ENCODE measurements at places on chromosomes 16 and 17.

DNA sequence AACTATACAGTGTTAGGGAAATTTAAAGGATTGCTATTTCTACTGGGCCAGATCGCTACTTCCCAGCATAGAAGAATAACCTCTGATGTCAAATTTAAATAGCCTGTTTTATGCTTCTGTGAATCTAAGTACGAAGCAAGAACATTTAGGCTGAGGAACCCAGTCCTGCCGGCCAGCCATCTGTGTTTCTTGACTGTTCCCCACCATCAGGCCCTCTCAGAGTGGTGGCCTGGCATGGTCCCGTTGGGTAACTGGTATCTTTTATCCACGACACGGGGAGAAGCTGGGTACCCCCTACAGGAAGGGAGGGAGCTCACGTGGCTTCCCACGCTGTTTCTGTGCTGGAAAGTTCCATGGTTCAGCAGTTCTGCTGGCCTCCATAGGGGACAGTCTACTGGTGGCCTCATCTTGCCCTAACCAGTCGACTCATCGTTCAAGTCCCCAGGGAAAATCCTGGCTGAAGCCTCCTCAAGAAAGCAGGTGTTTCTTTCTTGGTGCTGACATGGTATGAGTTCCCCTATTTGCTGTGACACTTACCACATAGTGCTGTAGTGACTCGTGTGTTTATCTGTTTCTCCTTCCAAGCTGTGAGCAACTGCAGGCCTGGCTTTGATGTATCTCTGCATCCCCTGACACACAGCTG is 201.7 kb upstream of the NLRP1 start:
- no peak for DNase-seq

DNA sequence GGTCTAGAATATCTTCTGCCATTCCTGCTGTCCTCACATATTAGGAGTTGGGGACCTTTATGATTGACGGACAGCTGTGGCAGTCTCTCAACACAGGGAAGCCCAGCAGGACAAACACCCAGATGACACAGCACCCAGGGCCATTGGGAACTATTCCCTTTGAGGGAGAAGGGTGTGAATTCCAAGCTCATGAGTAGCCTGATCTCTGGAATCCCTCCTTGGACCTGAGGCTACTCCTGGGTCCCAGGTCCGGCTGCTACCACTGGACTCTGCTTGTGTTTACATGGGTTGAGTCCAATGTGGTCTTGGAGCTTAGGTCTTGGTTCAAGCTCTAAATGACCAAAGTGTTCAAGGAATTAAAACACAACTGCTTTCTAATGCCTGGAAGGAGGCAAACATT is 78.9 kb downstream of the SLC6A2 start:
- DNase-seq = no peak

DNA sequence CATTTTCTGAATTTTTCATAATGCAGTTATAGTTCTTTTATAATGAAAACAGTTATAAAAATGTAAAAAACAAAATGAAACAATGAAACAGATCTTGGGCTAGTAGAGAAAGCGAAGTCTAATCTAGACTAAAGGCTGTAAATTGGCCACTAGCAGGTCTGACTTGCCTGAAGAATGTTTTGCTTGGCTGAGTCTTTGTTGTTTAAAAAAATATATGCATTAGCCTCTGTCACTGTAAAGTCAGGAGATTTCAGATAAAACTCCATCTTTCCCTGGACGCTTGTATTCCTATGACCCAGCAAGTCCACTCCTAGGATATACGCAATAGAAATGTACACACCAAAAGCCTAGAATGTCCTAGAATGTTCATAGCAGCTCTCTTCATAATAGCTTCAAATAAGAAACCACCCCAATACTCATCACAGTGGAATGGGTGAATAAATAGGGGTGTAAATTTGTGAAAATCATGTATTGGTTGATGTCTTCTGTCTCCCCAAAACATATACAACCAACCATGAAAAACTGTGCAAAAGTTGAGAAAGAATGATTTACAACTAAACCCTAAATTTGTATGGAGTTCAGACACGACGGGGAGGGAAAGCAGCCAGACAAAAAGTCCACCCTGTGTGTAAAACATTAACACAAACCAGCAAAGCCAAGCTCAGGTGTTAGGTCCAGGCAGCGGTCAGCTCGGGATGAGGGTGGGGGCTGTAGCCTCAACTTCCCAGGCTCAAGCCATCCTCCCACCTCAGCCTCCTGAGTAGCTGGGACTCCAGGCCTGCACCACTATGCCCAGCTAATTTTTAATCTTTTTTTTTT is 37.7 kb upstream of the MEAK7 start:
- no peak for DNase-seq

DNA sequence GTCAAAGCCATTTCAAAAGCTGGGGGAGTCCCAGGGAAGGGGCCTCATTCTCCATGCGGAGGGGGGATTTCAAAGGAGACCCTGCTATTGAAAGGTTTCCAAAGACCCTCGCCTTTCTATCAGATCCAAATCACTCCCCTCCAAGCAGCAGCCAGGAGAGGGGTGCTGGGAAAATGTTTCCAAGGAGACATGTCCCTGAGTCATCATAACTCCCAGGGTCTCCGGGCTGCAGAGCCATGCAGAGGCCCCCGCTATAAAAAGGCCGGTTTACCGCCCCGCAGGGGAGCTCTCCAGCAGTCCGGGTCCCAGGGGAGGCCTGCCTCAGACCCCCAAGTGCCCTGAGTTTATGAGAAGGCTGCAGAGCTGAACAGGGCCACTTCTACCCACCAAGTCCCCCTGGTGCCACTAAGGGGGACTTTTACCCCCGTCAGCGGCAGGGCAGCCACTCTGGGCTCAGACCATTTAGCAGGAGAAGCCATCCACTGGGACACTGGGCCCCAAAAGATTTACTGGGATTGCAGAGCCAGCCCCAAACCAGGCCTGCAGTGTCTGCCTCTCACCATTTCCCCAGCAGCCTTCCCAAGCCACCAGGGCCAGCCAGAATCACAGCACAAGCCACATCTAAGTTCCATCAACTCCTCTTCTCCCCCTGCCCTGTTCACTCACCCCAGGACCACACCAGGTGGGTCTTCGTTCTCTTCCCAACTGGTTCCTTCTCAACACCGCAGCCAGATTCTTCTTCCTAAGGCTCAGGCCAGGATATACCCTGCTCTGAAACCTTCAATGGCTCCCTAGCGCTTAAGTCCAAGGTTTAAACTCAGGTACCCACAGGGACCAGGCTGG is 234.4 kb downstream of the ZNF423 start:
- DNase-seq = no peak

DNA sequence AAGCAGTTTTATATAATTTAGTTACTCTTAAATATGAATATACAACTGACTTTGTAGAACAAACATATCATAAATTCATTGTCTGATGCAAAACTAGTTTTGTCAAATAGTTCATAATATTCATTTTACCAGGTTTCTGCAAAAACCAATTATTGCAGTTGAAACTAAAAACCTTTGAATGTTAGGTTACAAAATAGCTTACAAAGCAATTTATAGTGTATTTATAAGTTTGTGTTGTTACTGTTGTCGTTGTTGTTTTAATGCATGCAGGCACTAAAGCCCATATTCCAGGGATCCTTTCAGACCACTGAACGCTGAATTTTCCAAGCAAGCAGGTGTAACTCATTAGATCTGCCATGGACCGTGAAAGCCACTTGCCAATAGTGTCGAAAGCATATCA is 427.6 kb downstream of the ZFHX3 start:
- no peak for DNase-seq

DNA sequence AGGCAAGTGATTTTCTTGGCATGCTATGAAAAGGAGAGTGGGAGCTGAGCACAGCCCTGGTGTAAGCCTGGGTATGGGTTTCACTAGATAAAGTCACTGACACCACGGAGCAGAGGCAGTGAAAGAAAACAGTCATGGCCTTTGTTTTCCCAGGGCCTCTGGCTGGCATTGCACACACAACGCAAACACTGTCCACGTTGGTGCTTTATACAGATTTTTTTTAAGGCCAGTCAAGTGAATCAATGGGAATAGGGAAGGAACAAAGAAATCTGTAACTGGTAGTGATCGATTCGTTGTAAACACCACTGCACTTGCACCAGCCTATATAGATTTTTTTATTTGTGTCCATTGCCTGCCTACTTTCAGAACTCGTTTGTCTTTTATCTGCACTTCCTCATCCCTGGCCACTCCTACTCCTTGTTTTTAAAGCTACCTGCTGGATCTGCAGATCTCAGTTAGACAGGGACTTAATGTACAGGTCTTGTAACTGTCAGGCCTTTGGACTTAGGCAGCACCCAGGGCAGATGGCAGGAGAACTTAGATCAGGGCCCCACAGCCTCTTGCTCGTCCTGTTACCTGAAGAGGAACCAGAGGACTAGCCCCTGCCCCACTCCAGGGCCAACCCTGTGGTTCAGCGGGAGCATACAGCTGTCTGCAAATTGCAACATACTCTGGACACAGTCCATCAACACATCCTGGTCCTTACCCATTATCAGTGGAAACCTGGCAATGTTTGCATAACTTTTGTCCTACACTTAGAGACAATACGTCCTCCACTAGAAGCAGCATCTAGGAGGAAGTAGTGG is 10.6 kb upstream of the TMIGD1 start:
- DNase-seq = no peak

GRCh38 chr17:83203472-83204221 is 124.2 kb downstream of the METRNL start:
- DNase-seq = no peak

DNA sequence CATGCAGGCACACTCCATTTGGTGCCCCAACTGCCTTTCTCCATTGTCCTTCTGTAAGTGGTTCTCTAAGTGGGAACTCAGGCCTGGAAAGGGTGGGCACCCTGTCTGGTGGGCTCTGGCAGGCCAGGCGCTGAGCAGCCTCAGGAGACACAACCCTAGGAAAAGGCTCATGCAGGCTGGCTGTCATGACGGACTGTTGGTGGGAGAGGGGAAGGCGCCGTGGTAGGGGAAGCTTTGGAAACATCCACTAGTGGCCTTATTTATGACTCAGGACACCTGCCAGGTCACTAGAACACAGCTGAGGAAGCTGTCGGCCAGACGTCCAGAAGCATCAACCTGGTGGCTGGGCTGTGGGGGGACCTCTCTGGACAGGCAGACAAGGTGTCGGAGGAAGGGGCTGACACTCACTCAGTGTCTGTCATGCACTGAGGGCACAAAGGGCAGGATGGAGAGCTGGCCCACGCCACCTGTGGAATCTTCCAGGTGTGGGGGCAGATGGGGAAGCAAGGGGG is 216.0 kb downstream of the SEC14L1 start:
- no peak for DNase-seq

GRCh38 chr16:4679850-4680636 is 13.3 kb upstream of the NUDT16L1 start:
- no peak for DNase-seq

DNA sequence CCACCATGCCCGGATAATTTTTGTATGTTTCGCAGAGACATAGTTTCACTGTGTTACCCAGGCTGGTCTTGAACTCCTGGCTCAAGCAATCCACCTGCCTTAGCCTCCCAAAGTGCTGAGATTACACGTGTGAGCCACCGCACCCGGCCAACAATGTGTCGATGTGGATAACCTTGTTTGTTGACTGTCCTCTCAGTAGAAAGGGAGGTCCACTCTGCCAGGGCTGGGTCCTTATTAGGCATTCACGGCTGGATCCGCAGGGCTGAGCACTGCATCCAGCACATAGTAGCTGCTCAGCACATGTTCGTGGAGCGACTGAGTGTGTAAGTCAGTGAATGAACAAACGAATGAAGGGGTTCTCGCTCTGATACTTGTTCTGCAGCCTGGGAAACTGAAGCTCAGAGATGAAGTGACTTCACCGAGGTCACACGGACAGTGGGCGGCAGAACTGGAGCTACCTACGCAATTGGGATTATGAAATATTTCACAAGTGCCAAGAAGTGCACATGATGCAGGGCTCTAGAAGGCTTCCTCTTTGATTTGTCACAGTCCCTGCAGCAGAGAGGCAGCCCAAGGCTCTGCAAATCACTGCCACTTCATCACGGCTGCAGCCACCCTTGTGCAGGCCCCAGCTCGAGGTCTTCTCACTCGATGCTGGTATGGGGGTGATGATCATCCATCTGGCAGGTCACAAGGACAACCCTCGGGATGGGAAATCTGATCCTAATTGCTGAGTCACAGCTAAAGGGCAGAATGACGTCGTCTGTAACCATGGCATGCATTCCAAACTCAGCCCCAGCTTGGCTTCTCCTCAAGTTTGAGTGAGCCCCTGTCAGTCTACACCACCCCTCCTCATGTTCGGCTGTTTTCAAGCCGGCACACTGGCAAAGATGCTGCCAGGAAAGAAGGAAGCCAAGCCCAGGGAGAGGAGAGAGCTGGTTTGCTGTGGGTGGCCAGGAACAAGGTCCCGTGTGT is 28.0 kb upstream of the SNN start:
- DNase-seq = no peak

DNA sequence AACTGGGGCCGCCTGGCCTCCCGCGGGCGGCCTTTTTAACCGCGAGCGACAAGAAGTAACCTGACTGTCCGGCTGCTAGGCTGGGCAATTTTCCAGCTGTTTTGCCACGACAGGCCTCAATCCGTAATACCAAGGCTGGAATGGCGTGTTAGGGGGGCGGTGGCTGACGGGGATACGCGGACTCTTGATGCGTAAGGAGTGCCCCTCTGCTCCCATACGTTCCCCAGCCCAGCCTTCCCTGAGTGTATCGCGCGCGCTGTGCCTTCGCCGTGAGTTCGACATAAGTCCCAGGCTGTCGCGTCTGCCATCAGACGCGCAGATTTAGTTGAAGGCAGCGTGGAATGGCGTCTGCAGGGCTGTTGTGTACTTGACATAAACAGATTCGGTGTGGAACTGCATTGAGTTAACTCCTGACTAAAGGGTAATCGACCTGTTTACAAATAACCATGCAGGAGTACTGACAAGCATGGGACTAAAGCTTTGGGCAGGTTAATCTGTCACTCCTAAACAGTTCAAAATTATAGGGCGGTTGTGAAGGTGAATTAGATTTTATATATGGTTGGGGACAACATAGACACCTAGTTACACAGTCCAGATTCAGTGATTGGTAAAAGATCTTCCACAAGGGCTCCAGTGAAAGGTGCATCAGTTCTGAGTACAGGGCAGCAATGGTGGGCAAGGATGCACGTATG is 16.6 kb upstream of the ERN1 start:
- no peak for DNase-seq

- DNase-seq = no peak
These were observed 32.8 kb downstream of the LDHD start for GRCh38 chr16:75083813-75084212.

GRCh38 chr16:73048292-73049080 is 558 bp upstream of the ZFHX3 start:
- no peak for DNase-seq

- no peak for DNase-seq
These were observed 84.9 kb downstream of the DNAH17 start for GRCh38 chr17:78492116-78492799.

GRCh38 chr16:82386761-82387160 is 216.7 kb upstream of the MPHOSPH6 start:
- no peak for DNase-seq

DNA sequence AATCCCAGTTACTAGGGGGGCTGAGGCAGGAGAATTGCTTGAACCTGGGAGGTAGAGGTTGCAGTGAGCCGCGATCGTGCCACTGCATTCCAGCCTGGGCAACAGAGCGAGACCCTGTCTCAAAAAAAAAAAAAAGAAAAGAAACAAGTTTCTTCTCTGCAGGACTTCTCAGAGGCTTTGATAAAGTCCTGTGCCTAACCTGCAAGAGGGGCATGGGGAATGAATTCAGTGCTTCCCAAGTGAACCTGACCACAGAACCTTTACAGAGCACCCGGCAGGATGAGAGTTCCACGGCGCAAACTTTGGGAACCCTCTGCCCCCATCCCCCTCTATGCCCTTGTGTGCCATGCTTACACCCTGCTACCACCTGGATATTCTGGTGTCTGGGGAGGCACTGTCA is 17.9 kb downstream of the ITGB4 start:
- no peak for DNase-seq
